ENCODE measurements at places on chromosomes 5 and 9. TPM values are rescaled to one million over a fixed set of nuclear protein-coding genes. Genes with fewer than 3 reads are reported as not detected.

The OBP2B gene
- total RNA-seq = not detected

The SV2C gene
- total RNA-seq = not detected

The HRCT1 gene
- total RNA-seq = 0.30 TPM

The CCL21 gene
- not detected for total RNA-seq

The GLDC gene
- total RNA-seq = 13.1 TPM

The BTNL3 gene
- total RNA-seq = not detected

The ADAMTS16 gene
- total RNA-seq = 1.1 TPM

The NSD1 gene
- total RNA-seq = 20.4 TPM

The SPINK13 gene
- not detected for total RNA-seq

The ASPN gene
- not detected for total RNA-seq

The GPR151 gene
- not detected for total RNA-seq

The GALNT10 gene
- total RNA-seq = 82.1 TPM

The CNTRL gene
- total RNA-seq = 7.1 TPM

The C9 gene
- total RNA-seq = not detected

The SHLD3 gene
- total RNA-seq = 3.6 TPM

The KIF27 gene
- total RNA-seq = 0.46 TPM

The MLANA gene
- total RNA-seq = not detected

The SCGB3A2 gene
- not detected for total RNA-seq

The EPB41L4A gene
- total RNA-seq = 1.2 TPM

The SH3PXD2B gene
- 17.8 TPM for total RNA-seq

The HINT2 gene
- 90.0 TPM for total RNA-seq

The PCDHGA4 gene
- 0.19 TPM for total RNA-seq

The PCDHB15 gene
- 0.10 TPM for total RNA-seq

The TLE4 gene
- total RNA-seq = 11.8 TPM

The PRR16 gene
- 0.09 TPM for total RNA-seq

The HSPB3 gene
- total RNA-seq = not detected

The RICTOR gene
- total RNA-seq = 11.4 TPM

The CD14 gene
- 3.8 TPM for total RNA-seq

The PKD2L2 gene
- total RNA-seq = not detected

The OSMR gene
- 80.4 TPM for total RNA-seq

The UNC13B gene
- 8.2 TPM for total RNA-seq

The FKBP15 gene
- total RNA-seq = 18.4 TPM

The FOXD4 gene
- total RNA-seq = 0.56 TPM

The BNC2 gene
- total RNA-seq = 4.2 TPM

The GABRP gene
- total RNA-seq = not detected

The SEMA4D gene
- total RNA-seq = 6.7 TPM

The RAPGEF1 gene
- 49.5 TPM for total RNA-seq

The MAMDC2 gene
- 0.40 TPM for total RNA-seq

The UGT3A1 gene
- total RNA-seq = not detected

The NEURL1B gene
- total RNA-seq = 3.3 TPM

The NCS1 gene
- 43.3 TPM for total RNA-seq

The GAS1 gene
- 0.09 TPM for total RNA-seq

The HTR1A gene
- total RNA-seq = not detected

The PCDHB10 gene
- total RNA-seq = 0.06 TPM

Data from A549 treated with RU486 at 1 μM for 4 hours (cell line).